Midbrain (tissue), 1 donor: ENCODE measurements at places on chromosomes 5 and 9.

DNA sequence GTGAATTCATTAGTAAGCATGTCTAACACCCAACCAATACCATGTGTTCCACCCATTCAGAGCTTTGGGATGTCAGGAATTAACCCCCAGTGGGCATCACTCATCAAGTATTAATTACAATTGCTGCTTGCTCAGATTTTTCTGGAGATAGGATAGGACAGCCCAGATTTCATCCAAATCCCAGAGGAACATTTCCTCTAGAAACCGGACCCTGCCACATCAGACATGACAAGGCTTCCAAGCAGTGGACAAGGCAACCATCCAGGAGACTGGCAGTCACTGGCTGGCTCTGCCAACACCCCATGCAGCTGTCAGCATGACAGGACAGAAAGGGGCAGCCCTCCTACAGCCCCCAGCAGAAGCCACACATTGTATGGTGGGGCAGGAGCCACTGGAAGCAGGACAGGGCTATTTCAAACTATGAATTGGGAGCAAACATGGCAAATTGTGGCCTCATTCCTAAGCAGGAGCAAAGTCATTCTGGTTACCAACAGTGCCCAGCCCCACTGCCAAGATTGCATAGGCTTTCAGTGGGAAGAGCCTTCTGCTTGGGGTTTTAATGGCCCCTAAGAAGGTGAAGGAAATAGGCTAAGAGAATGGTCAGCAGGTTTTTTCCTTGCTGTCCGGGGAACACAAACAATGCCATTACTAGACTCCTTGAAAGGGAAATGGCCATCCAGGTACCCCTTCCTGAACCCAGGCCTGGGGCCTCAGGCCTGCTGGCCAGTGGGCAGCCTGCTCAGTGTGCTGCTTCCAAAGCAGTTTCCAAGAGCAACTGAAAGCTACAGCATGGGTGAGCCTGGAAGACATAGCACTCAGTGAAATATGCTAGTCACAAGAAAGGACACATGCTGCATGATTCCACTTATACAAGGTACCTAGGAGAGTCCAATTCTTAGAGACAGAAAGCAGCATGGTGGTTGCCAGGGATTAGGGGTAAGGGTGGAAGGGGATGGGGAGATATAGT, 294.7 kb upstream of the SLC30A5 start:
- peak; percentile 16 for DNase-seq

- DNase-seq, result no peak
These were observed 183.0 kb downstream of the RGS3 start for GRCh38 chr9:113646491-113646890.

DNA sequence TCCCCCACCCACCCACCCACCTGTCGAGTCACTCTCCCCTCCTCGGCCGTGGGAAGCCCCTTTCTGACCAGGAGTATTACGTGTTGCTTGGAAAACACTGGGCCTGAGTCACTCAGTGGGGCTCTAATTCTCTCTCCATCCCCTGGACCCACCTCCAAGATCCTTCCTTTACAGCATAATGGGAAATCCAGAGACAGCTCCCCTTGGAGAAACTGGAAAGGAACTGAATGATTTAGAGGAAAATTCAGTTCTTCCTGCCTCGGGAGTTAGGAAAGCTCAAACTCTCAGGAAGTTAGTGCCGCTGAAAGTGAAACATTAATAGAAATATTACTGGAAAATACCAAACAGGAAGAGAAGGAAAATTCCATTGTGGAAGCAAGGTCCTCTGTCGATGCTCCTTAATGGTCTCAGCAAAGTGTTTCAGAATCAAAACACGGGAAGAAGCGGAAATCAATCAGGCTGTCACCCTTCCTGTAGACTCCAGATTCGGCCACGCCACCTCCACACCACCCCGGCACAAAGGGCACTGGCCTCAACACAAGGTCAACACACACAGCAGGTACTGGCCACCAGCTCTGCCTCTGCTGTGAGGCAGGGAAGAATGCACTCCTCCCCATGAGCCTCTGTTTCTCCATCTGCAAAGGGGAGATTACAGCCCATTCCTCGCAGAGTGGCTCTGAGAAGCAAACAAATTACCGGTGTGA, 9.6 kb downstream of the SHB start:
- DNase-seq, result no peak

- DNase-seq, result no peak
These were observed 1.1 kb upstream of the CEP78 start for GRCh38 chr9:78234810-78235209.

DNA sequence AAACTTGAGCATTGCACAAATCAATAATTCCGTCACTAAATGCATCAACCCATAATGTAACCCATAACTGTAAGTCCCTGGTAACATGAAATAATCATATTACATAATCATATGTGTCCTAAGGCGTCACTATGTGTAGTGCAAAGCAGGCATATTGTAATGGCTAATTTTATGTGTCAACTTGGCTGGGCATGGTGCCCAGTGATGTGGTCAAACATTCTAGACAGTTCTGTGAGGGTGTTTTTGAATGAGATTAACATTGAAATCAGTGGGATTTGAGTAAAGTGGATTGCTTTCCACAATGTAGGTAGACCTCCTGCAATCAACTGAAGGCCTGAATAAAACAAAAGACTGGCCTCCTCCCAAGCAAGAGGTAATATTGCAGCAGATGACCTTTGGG, 794.4 kb upstream of the ACO1 start:
- no peak for DNase-seq

- no peak for DNase-seq
These were observed 164.3 kb upstream of the KLF9 start for GRCh38 chr9:70578720-70579119.

GRCh38 chr9:124697326-124698200, 73.5 kb downstream of the NR6A1 start:
- no peak for DNase-seq

DNA sequence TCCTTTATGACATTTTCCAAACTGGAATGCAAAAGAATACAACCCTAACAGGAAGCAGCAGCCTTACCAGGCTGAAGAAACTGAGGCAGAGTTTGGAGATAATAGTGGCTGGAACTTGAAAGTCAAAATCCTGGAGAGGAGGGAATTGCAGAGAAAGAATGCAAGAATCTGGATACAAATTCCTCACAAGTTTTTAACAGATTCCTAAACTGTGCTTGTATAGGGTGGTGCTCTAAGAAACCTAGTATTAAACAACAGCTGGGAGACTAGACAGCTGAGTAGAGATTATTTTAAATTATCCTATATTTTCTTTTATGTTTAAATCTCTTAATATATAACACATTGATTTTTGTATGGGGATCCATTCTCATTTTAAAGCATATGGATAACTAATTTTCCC, 30.7 kb downstream of the INVS start:
- no peak for DNase-seq

GRCh38 chr5:170135796-170136490, 30.2 kb downstream of the FOXI1 start:
- DNase-seq, result no peak

DNA sequence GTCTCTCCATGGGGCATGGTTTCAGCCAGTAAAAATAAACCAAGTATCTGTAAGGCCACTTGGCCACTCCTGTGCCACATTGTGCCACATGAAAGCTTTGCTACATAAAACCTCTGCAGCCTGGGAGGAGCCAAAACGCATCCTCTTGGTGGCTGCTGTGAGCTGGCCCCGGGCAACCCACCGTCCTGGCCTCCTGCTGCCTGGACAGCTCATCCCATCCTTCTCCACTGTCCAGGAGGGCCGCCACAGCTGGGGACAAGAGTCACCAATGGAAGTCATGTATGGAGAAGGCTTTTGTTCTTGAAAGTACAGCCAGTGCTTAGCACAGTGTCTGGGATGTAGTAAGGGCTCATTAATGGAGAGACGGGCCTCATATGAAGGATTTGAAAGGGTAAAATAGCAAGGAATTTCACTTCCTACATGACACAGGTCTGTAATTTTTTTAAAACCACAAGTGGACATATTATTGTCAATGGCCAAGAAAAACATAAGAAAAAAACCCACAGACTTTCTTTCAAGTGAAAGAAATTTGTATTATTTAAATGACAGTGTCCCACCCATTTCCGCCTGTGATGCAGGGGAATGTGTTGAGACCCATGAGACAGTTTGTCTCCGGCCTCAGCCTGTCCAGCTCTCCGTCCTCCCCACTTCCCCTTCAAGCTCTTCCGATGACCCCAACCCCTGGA, 6.6 kb downstream of the PTGES start:
- DNase-seq, result no peak

DNA sequence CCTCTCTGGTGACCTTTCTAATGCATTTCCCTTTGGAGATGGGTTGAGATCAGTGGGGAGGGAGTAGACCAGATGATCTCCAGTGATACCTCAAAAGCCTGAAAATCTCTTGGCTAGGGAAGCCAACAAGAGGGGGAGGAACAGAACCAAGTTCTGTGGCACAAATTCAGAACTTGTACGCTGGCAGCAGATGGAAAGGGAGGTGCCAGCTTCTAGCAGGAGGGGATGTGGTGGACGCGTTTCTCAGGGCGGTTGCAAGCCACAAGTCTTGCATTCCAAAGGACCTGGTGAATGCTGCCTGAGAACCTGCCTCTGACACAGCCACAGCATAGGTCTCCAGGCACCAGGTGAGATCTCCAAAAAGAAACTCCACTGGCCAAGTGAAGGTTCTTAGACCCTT, 13.4 kb downstream of the SLIT3 start:
- no peak for DNase-seq

GRCh38 chr9:21688108-21689102, 114.0 kb upstream of the MTAP start:
- DNase-seq, result no peak

GRCh38 chr5:102411-103043, 10.6 kb downstream of the PLEKHG4B start:
- DNase-seq, result no peak

- no peak for DNase-seq
These were observed 72.9 kb upstream of the GGTA1 start for GRCh38 chr9:121572581-121572980.

- no peak for DNase-seq
These were observed 41.7 kb upstream of the SLC9A3 start for GRCh38 chr5:565782-566440.

DNA sequence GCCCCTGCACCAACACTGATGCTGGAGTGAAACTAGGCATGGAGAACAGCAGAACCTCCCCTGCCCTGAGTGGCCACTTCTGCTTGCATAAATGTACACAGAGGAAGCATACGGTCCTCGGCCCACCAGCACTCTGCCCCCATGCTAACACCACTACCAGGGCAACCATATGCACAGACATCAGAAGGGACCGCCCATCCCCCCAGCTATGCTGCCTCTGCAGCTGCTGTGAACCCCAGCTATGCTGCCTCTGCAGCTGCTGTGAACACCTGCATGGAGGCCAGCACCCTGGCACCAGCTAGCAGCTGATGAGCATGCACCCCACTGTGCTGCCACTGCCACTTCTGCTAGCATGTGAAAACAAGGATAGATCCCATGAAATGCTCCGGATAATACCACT, 250.3 kb downstream of the TUSC1 start:
- no peak for DNase-seq

- no peak for DNase-seq
These were observed 93.3 kb upstream of the SLC44A1 start for GRCh38 chr9:105150991-105151685.

GRCh38 chr5:159338118-159338517, 7.8 kb upstream of the IL12B start:
- DNase-seq, result no peak

DNA sequence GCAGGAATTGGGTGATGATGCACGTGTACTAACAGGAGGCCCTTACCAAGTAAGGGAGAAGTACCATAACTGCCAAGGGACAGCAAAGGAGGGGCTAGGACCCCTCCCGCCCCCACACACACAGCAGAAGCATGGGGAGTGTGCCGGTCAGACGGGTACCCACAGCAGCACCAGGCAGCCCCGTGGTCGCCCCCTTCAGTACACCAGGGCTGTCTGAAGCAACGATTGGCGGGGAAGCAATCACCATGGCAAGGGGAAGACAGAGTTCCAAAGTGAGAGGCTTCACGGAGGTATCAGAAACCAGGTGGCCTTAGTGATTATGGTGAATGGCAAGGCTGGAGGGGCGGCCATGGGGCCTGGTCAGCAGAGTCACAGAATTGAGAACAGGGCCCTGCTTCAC, 72.2 kb downstream of the CAMSAP1 start:
- DNase-seq, result no peak

- no peak for DNase-seq
These were observed 314.7 kb downstream of the BNC2 start for GRCh38 chr9:16555802-16556201.

DNA sequence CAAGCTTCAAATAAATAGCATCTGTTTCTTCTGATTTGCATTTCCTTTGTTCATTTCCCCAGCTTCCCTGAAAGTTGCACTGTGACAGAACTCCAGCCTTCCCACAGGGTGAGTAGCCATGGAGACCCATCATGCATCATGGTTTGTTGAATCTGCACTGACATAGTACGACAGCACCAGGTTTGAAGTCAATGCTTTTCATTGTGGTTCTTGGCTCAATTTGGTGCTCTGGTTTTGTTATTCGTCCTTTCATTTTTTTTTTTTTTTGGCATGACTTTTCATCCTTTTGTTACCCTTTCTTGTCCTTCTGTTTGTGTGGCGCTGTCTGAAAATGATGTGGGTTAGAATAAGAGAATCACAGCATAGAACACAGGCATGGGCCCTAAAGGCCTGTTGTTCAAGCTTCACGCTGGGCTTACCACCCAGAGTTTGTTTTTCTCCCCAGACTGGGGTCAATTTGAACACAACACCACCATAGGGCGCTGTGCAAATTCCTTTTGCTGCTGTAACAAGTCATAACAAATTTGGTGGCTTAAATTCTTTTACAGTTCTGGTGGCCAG, 206.2 kb upstream of the CDH10 start:
- DNase-seq, result no peak

DNA sequence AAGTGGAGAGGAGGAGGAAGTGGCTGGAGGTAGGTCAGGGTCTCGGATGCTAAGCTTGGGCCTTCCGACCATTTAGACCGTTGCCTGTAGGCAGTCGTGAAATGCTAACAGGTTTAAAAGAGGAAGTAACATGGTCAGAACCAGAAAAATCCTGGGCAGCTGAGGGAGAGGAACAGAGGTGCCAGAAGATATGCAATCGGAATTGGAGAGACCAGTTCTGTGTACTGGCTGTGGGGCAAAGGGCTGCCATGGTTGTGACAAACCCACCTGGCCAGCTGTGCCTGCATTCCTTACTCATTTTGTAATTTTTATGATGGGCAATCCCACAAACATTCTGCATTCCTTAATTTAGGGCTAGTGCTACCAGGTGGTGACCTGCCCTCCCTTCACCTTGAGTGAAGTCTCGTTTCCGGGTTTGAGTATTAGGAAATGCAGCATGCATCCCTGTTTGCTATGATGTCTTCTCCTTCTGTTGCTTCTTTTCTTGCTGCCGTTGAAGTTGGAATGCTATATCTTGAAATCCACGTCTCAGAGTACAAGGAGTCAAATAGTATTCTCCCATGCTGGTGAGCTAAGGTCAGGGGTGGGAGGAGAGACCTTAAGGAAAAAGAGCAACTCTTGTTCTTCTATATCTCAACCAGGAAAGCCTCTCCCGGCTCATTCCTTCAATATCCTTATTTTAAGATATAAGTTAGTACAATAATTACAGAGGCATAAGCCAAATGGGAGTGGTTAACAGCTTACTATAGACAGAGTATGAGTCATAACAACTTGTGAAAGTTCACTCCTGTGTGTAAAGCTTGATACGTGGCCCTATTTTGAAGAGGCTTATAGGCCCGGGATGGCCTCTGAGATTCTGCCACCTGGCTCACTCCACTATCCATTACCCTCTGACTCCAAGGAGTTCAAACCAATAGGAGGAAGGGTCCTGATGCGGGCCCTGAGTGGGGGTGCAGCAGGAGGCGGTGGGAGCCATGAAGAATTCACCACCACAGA, 37.0 kb downstream of the B4GALT1 start:
- no peak for DNase-seq
